ENCODE measurements at places on chromosomes 11 and 22. TPM values are rescaled to one million over a fixed set of nuclear protein-coding genes. Genes with fewer than 3 reads are reported as not detected.

KLHDC7B gene
- 4.4 TPM for total RNA-seq

MYO7A gene
- 0.19 TPM for total RNA-seq

DRD4 gene
- total RNA-seq: 0.75 TPM

MMP1 gene
- not detected for total RNA-seq

TCN2 gene
- 0.57 TPM for total RNA-seq

OR51I1 gene
- total RNA-seq: not detected

TTC9C gene
- total RNA-seq: 52.4 TPM

RFPL1 gene
- not detected for total RNA-seq

CFAP300 gene
- total RNA-seq: not detected

CD3G gene
- 220 TPM for total RNA-seq

PAMR1 gene
- not detected for total RNA-seq

LDHAL6A gene
- not detected for total RNA-seq

GDPD4 gene
- not detected for total RNA-seq

SCGB1A1 gene
- total RNA-seq: not detected

CSNK2A3 gene
- 0.46 TPM for total RNA-seq

CCDC89 gene
- not detected for total RNA-seq

GAB4 gene
- not detected for total RNA-seq

TREH gene
- total RNA-seq: not detected

FLRT1 gene
- not detected for total RNA-seq

OR52H1 gene
- total RNA-seq: 0.49 TPM

LRRC10B gene
- not detected for total RNA-seq

GALNT18 gene
- total RNA-seq: not detected

ASRGL1 gene
- 3.4 TPM for total RNA-seq

SLC7A4 gene
- total RNA-seq: not detected

FAM227A gene
- not detected for total RNA-seq

CYB5R2 gene
- not detected for total RNA-seq

SMC1B gene
- total RNA-seq: 0.70 TPM

SLC29A2 gene
- 12.0 TPM for total RNA-seq

ZNF408 gene
- 17.0 TPM for total RNA-seq

C22orf23 gene
- not detected for total RNA-seq

MGAT3 gene
- total RNA-seq: 0.57 TPM

All from naive thymus-derived CD4-positive, alpha-beta T cell (primary cell).